Left forelimb (tissue), 1 donor: ENCODE measurements at places on chromosomes 12 and 14.

DNA sequence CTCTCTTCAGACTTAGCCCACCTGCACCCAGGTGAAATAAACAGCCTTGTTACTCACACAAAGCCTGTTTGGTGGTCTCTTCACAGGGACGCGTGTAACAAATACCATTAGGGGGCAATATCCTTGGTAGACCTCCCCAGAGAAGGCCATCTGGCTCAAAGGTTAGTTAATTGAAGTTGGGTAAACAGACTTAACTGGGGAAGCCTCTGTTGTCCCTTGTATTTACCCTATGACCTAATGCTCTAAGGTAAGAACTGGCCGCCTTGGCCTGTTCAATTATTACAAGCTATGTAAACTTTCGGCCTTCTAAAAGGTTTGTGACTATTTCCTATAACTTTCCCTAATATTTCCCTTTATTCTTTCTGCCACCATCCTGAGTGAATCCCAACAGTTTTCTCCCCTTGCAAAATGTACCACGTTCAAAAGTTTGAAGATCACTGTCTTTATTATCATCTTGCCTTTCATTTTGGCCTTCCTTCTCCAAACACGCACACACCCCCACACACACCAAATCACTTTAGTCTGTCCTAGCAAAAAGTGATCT, 15.3 kb upstream of the LYZ start:
- no peak for DNase-seq

GRCh38 chr12:57323416-57323815, 72.4 kb upstream of the STAC3 start:
- no peak for DNase-seq

DNA sequence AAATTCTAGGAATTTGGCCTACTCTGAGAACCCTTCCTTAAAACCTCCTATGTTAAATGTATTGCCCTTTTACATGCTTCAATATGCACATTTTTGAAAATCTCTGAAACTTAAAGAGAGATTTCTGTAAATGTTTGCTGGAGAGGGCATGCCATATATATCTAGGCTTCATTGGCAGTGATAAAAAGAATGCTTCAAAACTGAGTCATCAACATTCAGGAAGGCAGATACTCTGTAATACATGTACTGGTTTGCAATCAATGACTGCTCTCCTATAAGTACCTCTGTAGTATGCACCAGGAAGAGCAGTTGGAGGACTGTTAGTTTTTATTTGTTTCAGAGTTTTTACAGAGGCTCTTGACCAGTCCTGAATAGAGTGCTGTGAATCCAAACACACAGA, 739.9 kb downstream of the SLC16A7 start:
- DNase-seq = no peak

DNA sequence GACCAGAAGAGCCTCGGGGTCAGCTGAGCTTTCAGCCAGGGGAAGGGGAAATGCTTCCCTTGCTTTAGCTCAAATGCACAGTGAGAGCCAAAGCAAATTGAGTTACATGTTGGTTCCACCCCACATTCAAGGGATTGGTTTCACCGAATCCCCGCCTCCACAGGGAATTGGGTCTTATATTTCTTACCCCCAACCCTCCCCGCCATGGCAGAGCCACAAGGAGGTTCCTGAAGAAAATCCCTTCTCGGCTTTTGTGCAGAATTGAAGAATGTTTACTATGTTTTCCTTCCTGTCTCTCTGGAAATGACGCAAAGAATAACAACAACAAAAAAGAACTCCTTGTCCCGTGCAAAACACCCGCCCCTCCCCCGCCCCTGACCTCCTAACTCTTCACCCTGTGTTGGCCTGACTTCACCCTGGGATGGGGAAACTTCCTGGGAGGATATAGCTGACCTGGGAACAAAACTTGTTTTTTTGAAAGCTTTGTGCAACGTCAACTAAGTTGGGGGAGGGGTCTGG, 21.9 kb upstream of the CIPC start:
- no peak for DNase-seq

DNA sequence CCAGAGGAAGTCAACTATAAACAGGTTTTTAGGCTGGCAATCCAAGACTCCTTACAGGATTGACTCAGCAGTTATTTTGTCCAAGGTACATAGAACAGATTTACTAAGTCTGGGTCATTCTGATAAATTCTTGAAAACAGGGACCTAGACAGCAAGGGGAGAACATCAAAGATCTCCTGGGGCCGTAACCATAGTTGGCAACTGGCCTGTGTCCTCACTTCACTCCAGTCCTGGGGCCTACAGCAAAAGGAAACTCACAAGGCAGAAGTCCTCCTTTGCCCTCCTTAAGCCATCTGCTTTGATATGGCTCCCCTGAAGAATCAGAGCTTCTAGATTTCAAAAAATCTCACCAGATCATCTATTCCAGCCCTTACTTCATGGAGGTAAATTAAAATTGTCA, 207.2 kb upstream of the IGF1 start:
- DNase-seq = no peak

- DNase-seq = no peak
These were observed 231.3 kb downstream of the ZFP36L1 start for GRCh38 chr14:68561531-68562007.

- no peak for DNase-seq
These were observed 24.1 kb upstream of the PLEKHG3 start for GRCh38 chr14:64680013-64680713.

DNA sequence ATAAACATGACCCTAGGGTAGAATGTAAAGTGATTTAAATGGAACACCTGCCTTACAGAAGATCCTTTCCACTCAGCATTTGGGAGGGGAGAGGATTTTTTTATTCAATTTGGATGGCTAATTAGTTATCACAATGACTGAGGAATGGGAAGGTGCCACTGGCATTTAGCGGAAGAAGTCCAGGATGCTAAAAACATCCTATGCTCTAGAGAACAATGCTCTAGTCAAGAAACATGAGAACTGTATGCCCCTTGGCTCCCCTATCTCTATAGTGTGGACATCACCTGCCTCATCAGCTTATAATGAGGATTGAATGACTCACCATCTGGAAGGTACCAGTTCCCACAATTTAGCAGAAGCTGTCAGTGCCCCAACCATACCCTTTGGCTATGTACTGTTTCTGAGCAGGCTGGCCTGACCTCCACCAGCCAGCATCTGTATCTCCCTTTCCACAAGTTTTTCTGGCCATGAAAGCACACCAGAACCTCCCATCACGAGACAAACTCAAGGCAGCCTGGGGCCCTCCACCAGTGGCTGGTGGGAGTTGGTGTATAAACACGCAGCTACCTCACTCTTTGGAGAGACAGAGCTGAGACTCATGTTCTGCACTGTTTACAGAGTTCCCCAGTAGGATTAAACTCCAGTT, 109.7 kb upstream of the VASH1 start:
- no peak for DNase-seq

DNA sequence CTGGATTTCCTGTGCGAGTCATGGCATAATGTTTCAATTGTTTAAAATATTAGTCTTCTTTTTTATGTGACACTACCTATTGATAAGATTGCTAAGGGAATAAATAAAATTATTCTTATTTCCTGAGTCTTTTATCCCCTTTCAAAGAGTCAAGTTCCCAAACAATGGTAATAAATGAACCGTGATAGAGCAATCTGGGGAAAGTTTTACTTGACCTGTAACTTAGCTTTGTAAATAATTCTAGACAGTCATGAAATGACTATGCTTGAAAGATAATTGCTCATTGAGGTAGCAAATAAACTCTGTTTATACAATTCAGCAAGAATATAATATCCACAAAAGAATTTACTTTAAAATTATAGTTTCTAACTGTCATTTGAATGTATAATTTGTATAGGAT, 82.1 kb downstream of the TSPAN8 start:
- DNase-seq = no peak

DNA sequence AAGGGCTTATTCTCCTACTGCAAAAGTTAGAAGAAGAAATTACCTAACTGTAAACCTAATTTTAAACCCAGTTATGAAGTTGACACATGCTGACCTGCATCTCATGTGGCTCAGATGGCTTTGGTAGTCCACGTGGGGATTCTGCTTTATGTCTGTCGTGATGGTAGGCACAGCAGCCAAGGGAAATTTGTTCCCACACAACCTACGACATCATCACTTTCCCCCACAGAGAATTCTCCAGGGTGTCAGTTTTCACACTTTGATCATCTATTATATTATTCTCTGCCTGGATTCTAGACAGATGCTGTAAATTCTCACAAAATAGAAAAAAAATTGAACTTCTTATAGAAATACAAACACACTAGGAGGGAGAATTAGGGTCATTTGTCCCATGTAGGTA, 70.6 kb downstream of the PTHLH start:
- no peak for DNase-seq

DNA sequence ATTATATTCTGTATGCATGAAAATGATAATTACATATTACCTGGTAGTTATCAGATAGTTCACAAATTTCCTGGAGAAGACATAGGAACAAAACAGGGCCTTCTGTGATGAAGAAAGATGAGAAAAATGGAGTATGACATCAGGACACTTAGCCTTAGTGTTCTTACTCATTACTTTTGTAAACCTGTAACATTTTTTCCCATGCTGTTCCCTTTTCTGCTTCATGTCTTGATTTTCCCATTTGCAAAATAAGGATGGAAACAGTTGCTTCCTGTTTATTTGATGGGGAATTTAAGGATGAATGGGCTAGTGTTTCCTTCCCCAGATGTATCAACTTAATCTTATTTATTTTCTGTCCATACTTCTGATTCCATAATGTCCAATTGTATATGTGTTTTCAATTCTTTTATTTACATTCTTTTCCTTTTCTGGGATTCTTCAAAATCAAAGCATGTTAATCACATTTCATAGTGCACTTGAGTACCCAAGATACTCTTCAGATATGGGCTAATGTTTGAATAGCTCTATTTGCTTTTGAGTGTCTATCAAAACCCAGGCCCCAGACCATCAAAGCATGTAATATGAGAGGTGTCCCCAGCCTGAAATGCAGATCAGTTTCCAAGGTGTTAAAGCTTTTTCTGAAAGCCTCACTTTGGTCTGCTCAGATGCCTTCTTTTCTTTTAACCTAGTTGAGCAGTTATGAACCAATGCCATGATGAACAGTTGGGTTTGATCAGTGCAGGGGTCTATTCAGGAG, 260.5 kb downstream of the RAD51B start:
- DNase-seq = no peak

GRCh38 chr12:5438671-5439200, 6.8 kb downstream of the NTF3 start:
- no peak for DNase-seq

DNA sequence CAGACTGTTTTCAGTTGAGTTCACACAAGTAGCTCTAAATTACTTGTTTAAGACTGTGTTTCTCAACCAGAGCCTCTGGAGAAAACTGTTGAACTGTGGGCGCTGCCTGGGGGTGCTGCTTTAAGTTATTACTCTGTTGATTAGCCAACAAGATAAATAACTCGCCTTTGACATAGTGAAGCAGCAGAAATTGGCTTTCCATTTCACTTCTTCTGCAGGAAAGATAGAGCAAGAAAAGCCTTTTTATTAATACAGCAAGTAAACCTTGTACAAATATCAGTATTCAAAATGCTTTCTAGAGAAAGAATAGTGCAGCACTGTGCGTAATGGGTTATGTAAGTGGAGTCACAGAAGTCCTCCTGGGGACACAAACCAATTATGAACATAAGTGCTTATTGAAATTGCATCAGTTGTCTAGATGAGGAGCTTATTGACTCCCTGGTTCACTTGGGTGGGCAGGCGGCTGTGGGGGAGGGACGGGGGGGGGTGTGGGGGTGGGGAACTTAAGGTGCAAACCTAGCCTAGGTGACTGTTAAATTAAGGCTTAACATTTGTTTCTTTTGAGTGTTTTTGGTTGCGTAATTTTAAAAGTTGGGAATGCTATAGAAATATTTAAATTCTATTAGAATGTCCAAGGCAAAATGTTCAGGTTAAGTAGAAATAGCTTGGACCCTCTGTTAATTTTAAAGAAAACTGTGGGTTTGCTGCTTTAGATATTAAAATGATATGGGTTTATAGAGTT, 6.3 kb downstream of the FRS2 start:
- no peak for DNase-seq

GRCh38 chr12:49777800-49778748, 36.7 kb downstream of the TMBIM6 start:
- DNase-seq = no peak
